ENCODE measurements at places on chromosomes 3 and 15.

DNA sequence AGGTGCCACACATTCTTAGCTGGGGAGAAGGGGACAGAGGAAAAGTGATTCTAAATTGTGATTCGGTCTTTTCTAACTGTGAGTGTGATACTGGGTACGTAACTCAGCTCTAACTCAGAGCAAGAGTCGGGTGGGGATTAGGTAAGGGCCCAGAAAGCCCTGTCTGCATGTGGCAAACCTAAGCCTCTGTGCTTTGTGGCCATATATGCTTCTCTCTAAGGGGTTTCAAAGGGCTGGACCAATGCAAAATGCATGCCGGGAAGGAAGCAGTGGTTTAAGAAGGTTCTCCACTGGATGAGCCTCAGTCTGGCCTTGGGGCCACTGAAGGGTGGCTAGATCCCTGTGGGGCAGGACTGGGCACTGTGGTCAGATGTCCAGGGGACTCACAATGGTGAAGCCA, 275.8 kb downstream of the PLCL2 start:
- no peak for DNase-seq

- no peak for DNase-seq
Measured at GRCh38 chr3:114375608-114376421, 82.0 kb downstream of the TIGIT start.

GRCh38 chr3:39505866-39506742, 38.6 kb downstream of the MOBP start:
- DNase-seq: no peak

- no peak for DNase-seq
Measured at GRCh38 chr3:38493031-38493430, 3.1 kb upstream of the EXOG start.

GRCh38 chr3:30347679-30348216, 258.7 kb upstream of the TGFBR2 start:
- DNase-seq: no peak
